Inflammatory macrophage treated with lipopolysaccharide for 4 hours (primary cell): ENCODE measurements at places on chromosomes 12 and 14.
A peak's percentile ranks its signal among the peaks of the same experiment; 100 is the strongest.

GRCh38 chr12:112176321-112177010 lies 51.1 kb downstream of the TRAFD1 start:
- DNase-seq: no peak

GRCh38 chr14:100778951-100779690 lies 46.8 kb upstream of the MEG3 start:
- DNase-seq: no peak

- DNase-seq: no peak
Observed at GRCh38 chr12:121754836-121755235, 38.7 kb downstream of the RHOF start.

DNA sequence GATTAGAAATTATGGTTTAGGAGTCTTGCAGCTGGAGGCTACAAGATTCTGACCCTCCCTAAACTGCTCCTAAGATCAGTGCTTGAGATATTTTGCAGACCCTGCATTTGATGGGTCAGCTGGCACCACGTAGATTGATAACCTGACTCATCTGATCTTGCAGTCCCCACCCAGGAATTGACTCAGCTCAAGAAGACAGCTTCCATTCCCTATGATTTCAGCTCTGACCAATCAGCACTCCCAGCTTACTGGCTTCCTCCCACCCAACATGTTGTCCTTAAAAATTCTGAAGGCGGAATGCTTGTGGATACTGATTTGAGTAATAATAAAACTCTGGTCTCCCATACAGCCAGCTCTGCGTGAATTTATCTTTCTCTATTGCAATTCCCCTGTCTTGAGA lies 23.2 kb upstream of the MTHFD1 start:
- DNase-seq: no peak

- peak; percentile 33 for DNase-seq
Observed at GRCh38 chr14:68949601-68949965, 29.5 kb downstream of the ACTN1 start.

DNA sequence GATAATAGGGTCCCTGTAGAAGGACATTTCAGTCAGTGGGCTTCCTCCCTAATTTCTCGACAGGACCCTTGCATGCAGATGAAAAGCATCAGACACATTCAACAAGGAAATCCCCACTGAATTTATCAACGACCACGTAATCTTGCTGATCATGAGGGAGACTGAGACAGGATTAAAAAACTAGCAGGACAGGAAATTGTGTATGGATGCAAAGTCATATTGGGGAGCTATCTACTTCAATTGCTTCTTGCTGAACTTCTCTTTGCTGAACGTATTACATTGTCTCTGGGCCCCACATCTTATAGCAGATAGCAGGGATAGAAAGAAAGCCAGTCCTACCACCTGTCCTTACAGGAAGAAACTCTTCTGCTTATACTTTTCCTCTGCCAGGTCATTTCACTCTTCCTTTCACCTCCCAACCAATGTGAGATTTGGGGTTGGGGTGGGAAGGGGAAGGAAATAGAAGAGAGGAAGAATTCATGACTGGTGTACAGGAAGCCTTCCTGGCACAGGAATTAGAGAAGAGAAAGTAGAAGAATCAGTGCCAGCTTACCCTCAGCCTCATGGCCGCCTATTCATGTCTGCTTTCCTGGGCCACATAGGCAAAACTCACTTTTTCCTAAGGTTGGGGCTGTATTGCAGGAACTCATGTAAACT lies 333.3 kb downstream of the ZFP36L1 start:
- DNase-seq: peak; percentile 12

DNA sequence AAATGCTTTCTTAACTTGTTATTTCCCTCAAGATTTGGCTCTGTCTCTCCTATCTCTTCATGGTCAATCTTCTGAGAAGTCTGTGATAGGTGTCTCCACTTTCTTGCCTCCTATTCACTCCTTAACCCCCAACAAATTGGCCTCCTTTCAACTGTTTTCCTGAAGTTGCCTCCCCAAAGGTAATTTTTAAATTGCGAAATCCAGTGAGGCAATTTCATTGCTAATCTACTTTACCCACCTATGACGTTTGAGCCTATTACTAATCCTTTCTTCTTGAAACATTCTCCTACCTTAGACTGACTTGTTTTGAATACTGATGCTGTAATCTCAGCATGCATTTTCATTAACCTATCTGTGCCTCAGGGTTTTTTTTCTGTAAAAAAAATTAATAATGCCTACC lies 6.0 kb upstream of the KCNH5 start:
- no peak for DNase-seq

DNA sequence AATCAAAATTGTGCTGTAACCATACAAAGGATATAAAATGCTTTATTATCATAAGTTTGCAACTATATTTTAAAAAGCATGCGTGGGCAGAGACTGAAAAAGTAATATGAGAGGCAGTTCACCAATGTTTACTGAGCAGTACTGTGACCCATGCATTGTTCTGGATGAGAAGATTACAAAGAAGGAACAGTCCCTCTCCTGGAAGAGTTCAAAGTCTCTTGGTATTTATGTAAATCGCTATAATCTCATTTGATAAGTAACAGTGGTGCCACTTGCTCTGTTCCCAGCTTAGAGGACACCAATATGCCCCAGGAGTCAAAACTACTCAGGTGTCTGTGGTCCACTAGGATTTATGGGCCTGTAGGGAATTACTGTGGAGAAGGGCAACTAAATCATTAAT lies 2.1 kb upstream of the CMAS start:
- no peak for DNase-seq

GRCh38 chr14:94460631-94461416 lies 8.2 kb upstream of the SERPINA11 start:
- DNase-seq: no peak

DNA sequence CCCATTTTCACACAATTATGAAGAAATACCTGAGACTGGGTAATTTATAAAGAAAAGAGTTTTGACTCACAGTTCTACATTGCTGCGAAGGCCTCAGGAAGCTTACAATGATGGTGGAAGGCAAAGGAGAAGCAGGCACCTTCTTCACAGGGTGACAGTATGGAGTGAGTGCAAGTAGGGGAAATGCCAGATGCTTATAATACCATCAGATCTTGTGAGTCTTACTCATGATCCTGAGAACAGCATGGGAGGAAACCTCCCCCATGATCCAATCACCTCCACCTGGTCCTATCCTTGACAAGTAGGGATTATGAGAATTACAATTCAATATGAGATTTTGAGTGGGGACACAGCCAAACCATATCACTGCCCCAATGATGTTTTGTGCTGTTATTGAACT lies 189.3 kb upstream of the CRY1 start:
- DNase-seq: no peak

- DNase-seq: no peak
Observed at GRCh38 chr12:18361433-18361832, 100.1 kb downstream of the PIK3C2G start.

GRCh38 chr12:125330645-125331341 lies 265.6 kb downstream of the AACS start:
- DNase-seq: peak; percentile 13

DNA sequence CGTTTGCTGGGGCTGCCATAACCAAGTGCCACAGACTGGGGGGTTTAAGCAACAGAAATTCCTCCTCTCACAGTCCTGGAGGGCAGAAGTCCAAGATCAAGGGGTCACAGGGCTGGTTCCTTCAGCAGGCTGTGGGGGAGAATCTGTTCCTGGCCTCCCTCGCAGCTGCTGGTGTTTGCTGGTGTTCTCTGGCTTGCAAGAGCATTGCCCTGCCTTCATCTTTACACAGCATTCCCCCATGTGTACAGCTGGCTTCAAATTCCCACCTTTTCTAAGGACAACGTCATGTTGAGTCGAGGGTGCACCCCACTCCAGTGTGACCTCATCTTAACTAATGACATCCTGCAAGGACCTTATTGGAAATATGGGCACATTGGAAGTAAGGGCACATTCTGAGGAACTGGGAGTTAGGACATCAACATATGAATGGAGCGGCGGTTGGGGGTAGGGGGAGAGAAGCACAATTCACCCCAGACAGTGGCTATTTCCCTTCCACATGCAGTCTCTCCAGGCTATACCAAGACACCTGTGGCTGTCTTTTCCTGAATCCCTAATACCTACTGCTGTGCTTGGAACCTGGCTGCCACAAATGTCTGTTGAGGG lies 123.6 kb downstream of the FOXN3 start:
- DNase-seq: no peak

GRCh38 chr14:51093371-51094281 lies 1.3 kb downstream of the TRIM9 start:
- DNase-seq: no peak

DNA sequence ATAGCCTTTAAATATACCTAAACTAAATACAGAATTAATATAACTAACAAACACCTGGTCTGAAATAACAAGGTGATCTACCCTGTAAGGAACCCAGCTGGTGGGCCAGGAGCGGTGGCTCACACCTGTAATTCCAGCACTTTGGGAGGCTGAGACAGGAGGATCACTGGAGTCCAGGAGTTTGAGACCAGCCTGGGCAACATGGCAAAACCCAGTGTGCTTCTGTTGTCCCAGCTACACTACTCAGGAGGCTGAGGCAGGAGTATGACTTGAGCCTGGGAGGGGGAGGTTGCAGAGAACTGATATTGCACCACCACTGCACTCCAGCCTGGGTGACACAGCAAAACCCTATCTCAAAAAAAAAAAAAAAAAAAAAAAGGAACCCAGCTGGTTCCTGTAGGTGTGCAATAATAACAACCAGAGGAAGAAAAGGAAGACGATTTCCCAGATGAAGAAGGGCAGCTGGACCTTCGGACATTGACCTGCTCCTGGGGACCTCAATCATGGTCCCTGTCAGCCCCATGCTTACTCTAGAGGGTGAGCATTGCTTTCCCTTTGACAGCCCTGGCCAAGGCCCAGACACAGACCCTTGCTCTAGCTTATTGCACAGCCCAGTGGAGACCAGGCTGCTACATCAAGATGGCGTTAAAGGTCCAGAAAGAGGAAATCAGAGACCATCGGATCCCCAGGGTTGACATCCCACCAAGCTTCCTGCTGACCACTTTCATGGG lies 5.4 kb downstream of the FOS start:
- peak; percentile 85 for DNase-seq

- no peak for DNase-seq
Observed at GRCh38 chr14:98172243-98172778, 1099.7 kb downstream of the BCL11B start.

DNA sequence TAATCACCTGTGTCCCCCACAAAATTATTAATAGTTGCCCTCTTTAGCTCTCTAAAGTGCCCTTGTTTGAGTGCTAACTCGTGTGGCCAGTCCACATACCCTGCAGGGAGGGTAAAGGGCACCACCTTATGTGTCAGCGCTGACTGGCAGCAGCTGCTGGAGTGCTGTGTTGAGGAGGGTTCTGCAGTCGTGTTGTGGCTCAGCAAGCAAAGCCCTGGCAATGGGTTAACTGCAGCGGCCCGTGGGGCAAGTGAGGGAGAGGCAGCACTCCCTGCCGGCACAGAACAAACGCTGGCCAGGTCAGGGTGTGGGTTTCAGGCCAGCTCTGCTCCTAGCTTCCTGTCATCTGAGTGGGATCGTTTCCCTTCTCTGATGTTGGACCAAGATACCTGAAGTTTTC lies 369.8 kb downstream of the CACNA1C start:
- DNase-seq: no peak

GRCh38 chr12:106118-106591 lies 39.6 kb downstream of the IQSEC3 start:
- DNase-seq: no peak

GRCh38 chr12:55659486-55660385 lies 23.0 kb downstream of the OR10P1 start:
- DNase-seq: peak; percentile 45

- peak; percentile 13 for DNase-seq
Observed at GRCh38 chr14:93914278-93914677, 12.9 kb upstream of the FAM181A start.

GRCh38 chr14:103832046-103832445 lies 15.3 kb downstream of the PPP1R13B start:
- peak; percentile 41 for DNase-seq

DNA sequence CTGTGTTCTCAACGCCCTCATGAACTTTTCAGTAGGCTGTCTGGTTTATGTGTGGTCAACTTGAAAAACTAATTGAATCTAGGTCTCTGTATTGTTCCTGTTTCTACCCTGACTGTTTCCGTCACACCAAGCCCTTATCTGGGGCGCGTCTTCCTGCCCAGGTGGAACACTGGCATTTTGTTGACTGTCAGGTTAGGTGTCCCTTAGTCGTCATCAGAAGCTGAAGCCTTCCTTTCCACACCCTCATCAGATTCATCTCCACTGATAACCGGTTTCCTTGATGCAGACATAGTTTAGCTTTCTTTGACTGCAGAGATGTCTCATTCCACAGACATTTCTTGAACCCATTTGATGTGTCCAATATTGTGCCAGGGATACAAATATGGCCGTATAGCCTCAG lies 96.5 kb downstream of the DUSP16 start:
- DNase-seq: no peak

DNA sequence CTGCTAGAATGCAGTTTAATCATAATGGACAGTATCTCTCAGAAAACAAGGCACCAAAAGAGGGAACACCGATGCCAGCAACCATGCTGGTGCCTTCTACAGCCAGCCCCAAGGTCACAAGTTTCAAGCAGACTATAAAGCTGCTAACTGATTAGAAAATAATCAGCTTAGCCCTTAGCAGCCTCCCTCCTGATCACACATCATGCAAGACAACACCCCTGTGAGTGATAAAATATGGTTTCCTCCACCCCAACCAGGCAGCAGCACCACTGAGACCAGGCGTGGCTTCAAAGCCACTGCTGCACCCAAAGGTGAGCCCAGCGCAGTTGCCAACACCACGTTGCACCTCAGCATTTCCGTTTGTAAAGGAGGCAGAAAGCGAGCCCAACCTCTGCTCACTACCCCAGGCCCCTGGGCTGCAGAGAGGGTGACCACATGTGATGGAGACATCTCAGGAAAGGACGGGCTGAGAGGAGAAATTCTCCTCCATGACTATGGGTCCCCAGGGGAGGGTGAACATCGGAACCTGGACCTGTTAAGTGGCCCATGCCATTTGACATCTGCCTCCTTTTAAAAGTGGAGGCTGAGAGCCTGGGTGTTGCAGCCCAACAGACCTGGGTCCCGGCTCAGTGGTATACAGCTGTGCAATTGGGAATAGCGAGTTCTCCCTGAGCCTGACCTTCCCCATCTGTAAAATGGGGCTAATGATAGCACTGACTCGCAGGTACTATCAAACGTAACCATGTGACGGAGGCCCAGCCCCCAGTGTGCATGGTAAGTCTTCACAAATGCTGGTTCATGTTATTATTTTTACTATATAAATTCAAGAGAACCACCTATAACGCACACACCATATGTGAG lies 11.5 kb downstream of the ZFP36L1 start:
- DNase-seq: no peak

DNA sequence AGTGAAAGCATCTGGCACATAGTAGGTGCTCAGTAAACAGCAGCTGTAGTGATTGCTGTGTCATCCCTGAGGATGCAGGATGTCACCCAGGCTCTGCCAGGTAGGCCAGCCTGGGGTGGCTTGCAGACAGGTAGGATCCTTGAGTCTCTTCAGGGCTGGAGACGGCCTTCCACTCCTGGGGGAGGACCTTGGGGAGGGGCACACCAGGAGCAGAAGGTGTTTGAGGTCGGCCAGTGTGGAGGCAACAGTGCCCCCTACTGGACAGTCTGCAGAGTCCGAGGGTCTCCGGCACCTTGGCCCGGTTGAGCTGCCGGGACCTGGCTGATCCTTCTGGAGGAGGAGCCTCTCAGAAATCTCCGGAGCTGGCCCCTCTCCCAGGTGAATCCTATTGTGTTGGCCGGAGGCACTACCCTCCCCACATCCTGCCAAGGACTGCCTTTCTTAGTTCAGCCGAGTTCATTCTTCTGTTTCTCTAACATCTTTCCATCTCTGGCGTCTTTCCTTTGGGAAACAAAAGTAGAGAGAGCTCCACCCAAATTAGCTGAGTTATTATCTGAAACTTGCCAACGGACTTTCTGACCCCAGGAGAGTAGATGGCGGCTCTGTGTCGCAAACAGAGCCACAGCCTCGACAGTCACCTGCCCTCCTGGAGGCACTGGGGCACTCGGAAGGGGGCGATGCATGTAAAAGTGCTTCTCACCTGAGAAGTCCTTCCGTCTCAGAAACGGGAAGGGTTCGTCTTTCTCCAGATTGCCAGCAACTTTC lies 41.8 kb upstream of the CLMN start:
- peak; percentile 37 for DNase-seq
